ENCODE measurements at places on chromosomes 7 and 10.

- no peak for DNase-seq
Observed at GRCh38 chr10:36349445-36350078, 707.5 kb upstream of the FZD8 start.

DNA sequence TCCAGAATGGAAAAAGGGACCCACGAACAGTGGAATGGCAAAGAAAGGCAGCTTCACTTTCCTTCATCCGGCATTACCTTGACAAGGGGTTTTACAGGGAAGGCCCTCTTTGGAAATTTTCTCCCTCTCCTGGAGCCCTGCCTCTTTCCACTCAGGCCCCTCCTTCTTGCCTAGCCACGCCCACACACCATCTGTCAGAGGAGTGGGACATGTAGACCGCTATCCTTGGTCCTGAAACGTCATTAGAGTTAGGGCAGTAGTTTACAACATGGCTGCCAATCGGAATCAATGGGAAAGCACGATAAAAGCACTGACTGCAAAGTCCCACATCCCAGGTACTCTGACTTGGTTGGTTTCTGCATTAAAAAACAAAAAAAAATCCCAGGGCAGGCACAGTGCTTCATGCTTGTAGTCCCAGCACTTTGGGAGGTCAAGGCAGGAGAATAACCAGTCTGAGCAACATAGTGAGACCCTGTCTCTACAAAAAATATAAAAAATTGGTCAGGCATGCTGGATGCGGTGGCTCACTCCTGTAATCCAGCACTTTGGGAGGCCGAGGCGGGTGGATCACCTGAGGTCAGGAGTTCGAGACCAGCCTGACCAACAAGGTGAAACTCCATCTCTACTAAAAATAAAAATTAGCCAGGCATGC lies 96.4 kb downstream of the MARCHF5 start:
- peak; percentile 31 for DNase-seq

GRCh38 chr10:71471006-71471405 lies 74.3 kb downstream of the CDH23 start:
- DNase-seq = no peak

GRCh38 chr7:158120316-158120715 lies 467.3 kb downstream of the PTPRN2 start:
- DNase-seq = no peak

GRCh38 chr7:3431306-3431705 lies 130.3 kb downstream of the SDK1 start:
- no peak for DNase-seq

GRCh38 chr10:110073896-110074295 lies 66.1 kb downstream of the ADD3 start:
- DNase-seq = no peak

GRCh38 chr7:76129366-76129765 lies 72.3 kb upstream of the SRRM3 start:
- DNase-seq = no peak

DNA sequence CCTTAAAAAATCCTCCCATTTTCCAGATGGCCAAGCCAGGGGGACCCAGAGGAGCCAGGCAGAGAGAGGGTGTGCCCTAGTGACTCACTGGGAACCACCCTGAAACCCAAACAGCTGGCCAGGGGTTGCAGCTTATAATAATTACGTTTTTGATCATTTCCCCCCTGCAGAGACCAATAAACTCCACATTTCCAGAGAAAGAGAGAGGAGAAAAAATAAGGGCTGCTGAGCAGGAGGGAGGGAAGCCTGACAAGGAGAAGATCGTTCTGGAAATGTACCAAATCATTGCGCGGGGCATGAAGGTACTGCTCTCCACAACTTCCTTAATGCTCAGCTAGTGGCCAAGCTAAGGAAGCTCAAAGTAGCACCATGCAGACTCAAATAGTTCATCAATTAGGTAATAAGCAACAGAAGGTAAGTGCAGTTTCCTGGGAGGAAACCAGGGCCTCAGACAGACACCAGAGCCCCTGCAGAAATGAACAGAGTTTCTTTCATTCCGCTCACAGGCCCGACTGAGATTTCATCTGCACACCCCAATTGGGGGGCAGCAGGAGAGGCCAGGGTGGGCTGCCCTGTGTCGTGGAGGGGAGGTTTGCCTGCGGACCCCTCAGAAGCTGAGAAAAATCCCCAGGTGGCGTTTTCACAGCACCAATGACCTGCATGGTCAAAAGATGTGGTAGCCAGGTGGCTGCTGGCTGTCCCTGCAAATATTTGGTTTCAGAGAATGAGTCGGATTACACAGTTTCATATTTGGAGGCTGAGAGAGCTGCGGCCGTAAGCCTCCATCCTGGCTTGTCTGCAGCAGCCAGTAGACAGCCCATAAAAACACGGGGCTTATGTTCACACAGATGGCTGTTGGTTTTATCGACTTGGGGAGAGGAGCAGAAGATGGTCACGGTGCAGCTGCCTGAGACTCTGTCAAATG lies 153.2 kb upstream of the LYZL2 start:
- DNase-seq = no peak

GRCh38 chr7:1669954-1670893 lies at the start of gene ELFN1:
Gene ELFN1 (plus strand): TSS chr7:1670277. CDS start chr7:1744597, 74,320 bp downstream.
- no peak for DNase-seq

GRCh38 chr10:70617798-70618568 lies 15.4 kb upstream of the PRF1 start:
- DNase-seq = peak; percentile 57

GRCh38 chr7:116052006-116052405 lies 21.4 kb upstream of the TFEC start:
- DNase-seq = no peak

DNA sequence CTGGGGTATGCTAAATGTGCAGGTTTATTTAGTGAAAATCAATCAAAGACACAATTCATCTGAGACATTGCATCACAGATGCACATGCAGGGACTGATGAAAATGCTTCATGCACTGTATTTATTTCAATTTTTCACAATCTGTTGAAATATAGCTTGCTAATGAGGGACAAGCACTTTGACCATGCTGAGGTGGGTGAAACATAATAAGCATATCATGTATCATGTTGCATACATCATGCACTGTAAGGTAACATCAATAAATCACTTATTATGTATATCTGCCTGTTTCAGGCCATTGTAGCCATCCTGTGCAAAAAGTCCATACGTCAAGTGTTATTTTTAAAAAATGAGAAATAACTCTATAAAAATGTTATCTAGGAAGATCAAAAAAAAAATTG lies 426.9 kb upstream of the PCDH15 start:
- DNase-seq = no peak

- DNase-seq = no peak
Observed at GRCh38 chr7:137026176-137026500, 157.7 kb downstream of the CHRM2 start.

- DNase-seq = no peak
Observed at GRCh38 chr7:107712896-107713295, 31.0 kb upstream of the CBLL1 start.

GRCh38 chr10:32971536-32972091 lies 13.6 kb upstream of the ITGB1 start:
- no peak for DNase-seq

GRCh38 chr7:117623606-117624005 lies 143.8 kb downstream of the CFTR start:
- DNase-seq = no peak

DNA sequence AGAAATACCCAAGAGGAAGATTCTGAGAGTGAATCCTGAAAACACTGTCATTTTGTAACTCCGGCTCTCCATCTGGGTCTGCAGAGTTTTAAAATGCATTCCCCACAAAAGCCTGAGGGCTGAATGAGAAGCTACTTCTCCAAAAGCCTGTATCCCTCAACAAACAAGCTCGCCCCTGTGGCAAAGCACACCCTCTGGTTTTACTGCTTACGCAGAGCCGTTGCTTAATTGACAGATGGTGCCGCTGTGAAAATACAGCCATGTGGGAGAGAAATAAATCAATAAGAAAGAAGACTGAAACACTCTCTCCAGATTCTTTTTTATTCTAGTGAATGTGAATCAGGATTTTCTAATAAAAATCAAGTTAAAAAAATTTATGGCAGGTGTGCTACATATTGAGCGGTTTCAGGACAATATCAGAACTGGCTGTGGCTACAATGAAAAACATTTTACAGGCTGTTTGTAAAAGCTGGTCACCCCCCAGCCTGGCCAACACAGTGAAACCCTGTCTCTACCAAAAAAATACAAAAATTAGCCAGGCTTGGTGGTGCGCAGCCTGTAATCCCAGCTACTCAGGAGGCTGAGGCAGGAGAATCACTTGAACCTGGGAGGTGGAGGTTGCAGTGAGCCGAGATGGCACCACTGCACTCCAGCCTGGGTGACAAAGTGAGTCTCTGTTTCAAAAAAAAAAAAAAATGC lies 32.5 kb downstream of the C7orf33 start:
- DNase-seq = no peak

- no peak for DNase-seq
Observed at GRCh38 chr7:128341733-128342132, 2.0 kb downstream of the RBM28 start.

DNA sequence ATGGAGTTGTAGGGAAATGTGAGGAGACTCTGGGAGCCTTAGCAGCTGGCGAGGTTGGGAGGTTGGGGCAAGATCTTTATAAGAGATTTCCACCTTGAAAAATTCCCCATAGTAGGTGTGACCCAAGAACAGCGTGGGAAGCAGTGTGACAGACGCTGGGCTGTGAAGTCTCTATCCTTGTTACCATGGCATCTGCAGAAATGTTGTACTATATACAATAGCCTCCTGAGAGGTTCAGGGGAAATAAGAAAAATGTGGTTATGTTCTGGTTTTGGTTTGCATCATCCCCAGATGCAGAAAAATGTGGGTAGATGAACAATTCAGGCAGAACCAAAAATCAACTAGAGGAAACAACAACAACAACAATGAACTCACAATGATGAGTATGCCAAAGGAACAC lies 498.6 kb downstream of the SH2D4B start:
- DNase-seq = no peak

- no peak for DNase-seq
Observed at GRCh38 chr7:21580073-21580521, 37.3 kb downstream of the DNAH11 start.

DNA sequence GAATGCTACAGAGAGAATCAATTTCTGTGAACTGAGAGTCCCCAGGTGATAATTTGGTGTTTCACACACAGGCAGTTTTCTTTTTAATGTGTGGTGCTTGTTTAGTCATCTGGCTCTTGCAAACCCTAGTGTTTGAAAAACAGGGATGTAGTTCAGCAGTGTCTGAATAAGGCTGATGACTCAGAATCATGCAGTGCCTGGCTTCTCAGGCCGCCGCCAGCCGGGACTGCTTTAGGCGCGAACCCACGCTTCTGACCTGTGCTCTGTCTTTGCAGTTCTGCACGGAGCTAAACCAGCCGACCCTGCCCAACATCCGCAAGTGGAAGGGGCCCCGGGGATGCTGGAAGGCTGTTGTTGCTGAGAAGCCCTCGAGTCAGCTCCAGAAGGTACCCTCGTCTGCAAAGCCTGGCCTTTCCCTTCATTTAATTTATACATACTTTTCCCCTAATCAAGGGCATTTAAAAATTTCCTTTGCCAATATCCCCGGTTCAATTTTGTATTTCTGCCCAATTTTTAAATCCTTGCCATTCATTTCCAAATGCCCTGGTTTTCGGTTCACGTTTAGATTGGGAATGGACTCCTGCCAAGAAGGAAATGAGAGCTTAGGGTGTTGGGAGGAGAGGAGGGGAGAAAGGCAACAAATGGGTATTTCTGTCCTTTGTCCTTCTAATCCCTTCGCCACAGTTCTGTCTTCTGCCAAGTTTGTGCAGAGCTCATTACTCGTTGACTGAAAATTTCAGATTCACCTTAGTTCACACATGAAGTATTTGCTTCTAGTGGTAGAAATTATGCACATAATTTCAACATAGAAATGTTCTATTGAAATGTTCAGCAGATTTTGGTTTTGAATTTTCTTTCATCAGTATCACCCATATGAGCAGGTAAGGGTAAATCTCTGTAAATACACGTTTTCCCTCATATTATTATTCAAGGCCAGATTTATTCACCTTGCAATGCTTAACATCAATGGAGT lies 108.5 kb upstream of the ANLN start:
- no peak for DNase-seq

- DNase-seq = peak; percentile 85
Observed at GRCh38 chr10:80498833-80499741, 38.6 kb upstream of the SH2D4B start.

GRCh38 chr10:108862676-108863350 lies 1060.5 kb downstream of the XPNPEP1 start:
- DNase-seq = no peak

DNA sequence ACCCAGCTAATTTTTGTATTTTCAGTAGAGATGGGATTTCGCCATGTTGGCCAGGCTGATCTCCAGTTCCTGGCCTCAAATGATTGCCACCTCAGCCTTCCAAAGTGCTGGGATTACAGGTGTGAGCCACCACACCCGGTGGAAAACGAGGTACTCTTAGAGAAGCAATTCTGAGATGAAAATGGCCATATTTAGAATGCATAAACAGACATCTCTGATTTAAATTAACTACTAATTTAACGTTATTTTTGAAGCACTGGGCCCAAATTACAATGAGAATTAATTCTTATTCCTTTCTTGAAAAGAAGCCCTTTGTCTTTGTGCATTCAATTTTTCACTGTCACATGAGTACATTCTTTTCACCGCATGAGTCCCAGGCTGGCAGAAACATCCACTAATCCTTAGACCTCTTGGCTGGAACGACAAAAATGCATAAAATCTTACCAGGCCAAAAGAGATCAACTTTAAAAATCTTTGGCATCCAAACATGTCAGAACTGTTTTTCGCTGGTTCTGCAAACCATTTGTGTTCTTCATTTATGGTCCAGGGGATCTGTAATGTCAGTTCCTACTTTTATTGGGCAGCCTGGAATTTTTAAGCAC lies 60.1 kb upstream of the CAPZA2 start:
- DNase-seq = no peak

- no peak for DNase-seq
Observed at GRCh38 chr7:132419542-132419941, 156.7 kb downstream of the PLXNA4 start.
